ENCODE measurements at places on chromosomes 13 and 19.

- DNase-seq = no peak
Observed at GRCh38 chr19:15846923-15847322, 31.5 kb upstream of the OR10H1 start.

DNA sequence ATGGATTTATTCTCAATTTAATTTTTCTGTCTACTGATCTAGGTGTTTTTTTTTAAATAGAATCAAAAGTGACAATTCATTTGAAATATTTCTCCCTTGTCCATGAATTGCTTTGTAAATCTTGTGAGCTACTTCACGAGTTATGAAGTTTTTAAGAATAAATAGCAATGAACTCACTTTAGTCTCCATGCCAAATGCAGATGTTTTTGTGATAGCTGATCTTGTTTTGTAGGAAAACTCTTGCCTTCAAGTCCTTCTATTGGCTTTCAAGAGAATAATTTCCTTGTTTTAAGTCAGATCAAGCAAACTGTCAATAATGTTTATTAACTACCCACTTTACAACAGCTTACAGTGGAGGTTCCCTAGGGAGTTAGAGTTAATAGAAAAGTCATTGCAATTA is 99.8 kb downstream of the ITGBL1 start:
- DNase-seq = no peak

DNA sequence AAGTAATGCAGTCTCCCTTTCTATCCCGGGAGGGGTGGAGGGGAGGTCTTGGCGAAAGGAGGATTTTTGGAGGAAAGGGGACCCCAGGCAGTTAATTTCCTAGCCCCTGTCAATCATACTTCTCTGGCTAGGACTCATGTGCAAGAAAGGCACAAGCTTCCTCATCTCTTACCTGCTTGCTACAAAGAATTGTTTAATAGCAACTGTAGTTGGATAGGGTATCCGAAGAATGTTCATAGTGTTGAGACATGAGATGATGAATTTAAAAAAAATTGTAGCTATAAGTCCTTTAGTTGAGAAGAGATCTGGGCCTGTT is 525 bp downstream of the BORA start:
- DNase-seq = no peak

GRCh38 chr13:44703371-44703770 is 127.2 kb upstream of the TSC22D1 start:
- no peak for DNase-seq

DNA sequence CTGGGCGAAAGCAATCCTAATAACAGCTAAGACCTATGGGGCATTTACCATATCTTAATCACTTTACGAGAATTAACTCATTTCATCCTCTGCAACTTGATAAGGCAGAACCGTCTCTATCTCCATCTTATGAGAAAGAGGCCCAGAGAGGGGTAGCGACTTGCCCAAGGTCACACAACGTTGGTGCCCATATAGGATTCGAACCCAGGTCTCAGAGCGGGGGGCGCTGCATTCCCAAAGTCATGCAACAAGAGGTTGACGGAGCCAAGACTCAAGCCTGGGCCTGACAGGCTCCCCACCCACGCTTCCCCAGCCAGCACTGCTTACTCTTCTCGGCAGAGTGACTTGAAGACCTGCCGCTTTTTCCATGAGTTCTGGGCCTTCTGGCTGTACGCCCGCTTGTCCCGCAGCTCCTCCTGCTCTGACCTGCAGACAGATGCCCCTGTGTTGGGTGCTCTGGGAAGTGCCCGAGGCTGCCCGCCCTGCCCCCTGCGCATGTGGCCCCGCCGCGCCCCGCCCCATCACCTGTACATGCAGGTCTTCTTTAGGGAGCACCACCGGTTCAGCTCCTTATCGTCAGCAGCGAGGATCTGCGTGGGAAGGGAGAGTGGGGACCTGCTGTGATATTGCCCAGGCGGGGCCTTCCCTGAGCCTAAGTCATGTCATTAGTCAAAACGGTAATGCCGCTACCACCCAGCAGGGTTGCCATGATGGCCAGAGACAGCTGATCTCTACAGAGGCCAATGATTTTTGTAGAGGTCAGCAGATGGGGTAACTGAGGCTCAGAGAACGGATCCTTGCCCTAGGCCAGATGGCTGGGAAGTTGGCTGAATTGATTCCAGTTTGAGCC is 10.8 kb downstream of the KRI1 start:
- no peak for DNase-seq

DNA sequence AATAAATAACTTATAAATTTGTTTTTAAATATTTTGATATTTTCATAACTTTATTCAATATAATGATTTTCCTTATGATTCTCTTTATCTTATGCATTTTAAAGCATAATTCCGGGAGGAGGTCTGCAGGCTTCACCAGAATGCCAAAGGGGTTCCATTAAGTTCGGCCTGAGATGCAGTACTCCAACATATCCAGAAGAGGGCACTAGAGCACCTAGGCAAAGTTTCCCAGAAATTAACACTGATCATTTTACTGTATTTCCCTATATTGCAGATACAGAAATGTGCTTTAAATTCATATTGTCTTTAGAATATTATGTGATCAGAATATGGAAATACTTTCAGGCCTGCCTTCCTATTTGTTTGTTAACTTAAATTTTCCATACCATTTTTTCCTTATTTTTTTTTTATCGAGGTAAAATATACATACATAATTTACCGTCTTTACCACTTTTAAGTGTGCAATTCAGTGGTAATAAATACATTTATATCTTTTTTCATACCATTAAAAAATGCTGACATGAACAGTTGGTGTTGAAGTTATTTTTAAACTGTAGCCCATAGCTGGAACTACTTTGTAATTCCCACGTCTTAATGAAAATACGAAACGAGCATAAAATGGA is 58.9 kb upstream of the TM9SF2 start:
- peak; percentile 54 for DNase-seq

- DNase-seq = no peak
Observed at GRCh38 chr19:18304208-18304457, 18.7 kb downstream of the LSM4 start.

GRCh38 chr13:43126420-43126819 is 103.0 kb downstream of the DNAJC15 start:
- DNase-seq = no peak

DNA sequence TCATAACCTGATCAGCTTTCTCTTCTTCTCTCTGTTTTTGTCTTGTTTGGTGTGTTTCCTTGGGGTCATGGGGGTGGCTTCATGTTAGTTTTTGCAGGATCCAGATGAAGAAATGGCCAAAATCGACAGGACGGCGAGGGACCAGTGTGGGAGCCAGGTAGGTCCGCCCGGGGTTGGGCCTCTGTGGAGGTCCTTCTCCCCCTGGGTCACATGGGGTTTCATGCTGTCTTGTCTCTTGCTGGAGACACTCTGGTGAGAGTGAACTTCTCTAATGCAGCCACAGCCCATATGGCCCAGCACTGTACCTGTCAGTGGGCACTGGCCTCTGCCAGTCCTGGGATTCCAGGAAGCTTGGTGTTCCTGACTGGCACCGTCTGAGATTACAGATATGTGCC is 1.1 kb downstream of the CCNE1 start:
- no peak for DNase-seq

GRCh38 chr13:84191139-84191538 is 308.9 kb upstream of the SLITRK1 start:
- no peak for DNase-seq

- DNase-seq = no peak
Observed at GRCh38 chr13:111259058-111259457, 61.4 kb upstream of the TEX29 start.
